ENCODE measurements at places on chromosomes 4 and X.

DNA sequence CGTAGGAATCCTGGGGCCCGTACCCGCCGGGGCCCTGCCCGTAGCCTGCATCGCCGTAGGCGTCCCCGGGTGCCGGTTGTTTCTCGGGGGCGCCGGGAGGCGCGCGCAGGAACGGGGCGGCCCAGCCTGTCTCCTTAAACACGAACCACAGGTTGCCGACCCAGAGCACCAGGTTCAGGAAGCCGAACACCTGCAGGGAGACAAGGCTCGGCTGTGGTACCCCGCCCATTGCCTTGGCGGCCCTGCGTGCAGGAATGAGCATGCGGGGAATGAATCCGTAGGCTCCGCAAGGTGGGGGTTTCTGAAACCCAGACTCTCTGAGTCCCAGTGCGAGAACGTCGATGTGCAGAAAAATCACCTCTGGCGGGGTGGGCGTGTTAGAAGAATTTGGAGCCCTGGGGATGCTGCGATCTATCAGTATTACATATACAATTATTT is 5.4 kb upstream of the PRICKLE3 start:
- DNase-seq, result no peak

DNA sequence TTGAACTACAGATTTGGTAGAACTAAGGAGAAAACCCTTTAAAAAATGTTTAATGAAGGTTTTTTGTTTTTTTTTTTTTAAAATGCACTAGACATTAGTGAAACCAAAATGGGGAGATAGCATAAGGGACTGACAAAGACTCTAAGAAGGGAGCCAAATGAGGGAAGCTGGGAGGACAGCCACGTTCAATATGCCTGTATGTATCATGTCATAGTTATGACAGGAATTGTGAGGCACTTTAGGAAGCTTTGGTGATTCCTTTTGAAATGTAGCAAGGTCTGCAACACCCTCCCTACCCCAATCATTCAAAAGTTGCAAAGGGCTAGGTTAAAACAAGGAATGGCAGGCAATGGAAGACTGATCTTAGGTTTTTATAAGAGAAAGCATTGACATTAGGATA is 526.0 kb downstream of the TLL1 start:
- no peak for DNase-seq

- no peak for DNase-seq
Measured at GRCh38 chr4:39330353-39330752, 35.8 kb downstream of the RFC1 start.

DNA sequence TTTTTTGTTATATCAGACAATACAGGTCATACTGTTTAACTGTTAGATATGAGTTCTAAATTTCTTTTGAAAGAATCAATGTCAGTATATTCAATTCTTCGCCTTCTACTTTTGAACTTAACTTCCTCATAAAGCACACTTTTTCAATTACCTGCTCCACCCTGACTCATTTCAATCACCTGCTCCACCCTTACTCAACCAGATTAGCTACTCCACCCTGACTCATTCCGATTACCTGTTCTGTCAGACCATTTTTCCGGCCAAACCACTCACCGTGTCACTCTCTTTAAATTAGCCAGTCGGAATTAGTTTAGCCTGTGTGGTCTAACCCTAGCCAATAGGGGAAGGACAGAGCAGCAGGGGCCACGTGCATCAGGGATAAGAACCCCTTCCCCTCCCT is 751.8 kb upstream of the POU3F4 start:
- no peak for DNase-seq

- no peak for DNase-seq
Measured at GRCh38 chr4:165838575-165838974, 34.5 kb upstream of the TLL1 start.

DNA sequence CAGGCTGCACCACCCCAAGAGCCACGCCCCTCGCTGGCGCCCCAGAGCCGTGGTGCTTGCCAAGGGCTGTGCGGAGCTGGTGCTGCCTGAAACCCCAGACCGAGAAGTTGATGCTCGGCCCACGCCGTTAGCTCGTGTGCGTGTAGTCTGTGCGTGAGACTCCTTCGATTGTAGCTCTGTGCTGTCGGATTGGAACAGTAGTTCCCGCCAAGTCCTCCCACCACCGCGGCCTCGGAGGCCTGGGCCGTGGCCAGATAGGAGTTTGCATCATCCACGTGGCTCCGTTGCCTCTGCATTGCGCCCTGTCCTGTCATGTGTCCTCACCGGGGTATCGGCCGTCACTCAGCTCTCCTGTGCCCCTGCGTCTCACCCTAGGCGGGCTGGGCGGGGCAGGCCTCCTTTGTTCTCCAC is 24.2 kb downstream of the TNIP2 start:
- no peak for DNase-seq

Data from glutamatergic neuron (in vitro differentiated cells).